ENCODE measurements at places on chromosomes 16 and 17. TPM values are rescaled to one million over a fixed set of nuclear protein-coding genes. Genes with fewer than 3 reads are reported as not detected.
A peak's percentile ranks its signal among the peaks of the same experiment; 100 is the strongest.

DNA sequence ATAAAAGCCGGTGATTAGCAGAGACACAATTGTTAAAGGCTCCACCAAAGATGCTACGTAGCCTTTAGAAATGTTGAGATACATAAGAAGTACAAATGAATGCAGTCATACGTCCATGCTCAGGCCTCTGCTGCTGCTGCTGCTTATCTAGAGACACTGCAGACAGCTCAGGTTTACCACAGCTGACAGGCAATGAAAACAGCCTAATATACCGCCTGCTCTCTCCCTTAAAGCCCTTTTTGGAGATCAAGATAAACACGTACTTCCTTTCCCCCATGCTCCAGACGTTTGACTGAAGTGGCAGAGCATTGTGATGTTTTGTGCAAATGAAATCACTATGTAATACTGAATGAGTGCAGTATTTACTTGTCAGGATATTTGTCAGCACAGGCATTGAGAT is 185.3 kb downstream of the AATF start:
- no peak for DNase-seq
- H3K27ac ChIP-seq: no peak overlapping the region
- H3K36me3 ChIP-seq: no peaks in the 10 kb centered on the region
- H3K27me3 ChIP-seq: no peaks in the 10 kb centered on the region

DNA sequence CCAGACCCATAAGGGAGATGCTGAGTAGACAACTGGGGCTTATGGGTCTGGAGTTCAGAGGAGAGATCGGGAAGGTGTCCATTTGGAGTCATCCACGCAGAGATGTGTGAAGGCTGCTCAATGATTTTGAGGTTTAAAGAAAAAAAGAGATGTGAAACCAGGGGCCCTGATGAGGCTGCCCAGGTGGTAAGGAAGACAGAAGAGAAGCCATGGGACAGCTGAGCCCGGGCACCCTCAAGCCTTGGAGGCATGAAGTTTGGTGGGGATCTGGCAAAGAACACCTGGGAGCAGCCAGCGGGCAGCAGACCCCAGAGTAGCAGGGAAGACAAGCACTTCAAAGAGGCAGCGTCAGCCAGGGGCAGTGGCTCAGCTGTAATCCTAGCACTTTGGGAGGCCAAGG is 20.8 kb upstream of the MYO15B start:
- H3K36me3 ChIP-seq: peaks cover 5% of the 10 kb centered on the region
- no peak overlapping the region for H3K27ac ChIP-seq
- no peak for DNase-seq

DNA sequence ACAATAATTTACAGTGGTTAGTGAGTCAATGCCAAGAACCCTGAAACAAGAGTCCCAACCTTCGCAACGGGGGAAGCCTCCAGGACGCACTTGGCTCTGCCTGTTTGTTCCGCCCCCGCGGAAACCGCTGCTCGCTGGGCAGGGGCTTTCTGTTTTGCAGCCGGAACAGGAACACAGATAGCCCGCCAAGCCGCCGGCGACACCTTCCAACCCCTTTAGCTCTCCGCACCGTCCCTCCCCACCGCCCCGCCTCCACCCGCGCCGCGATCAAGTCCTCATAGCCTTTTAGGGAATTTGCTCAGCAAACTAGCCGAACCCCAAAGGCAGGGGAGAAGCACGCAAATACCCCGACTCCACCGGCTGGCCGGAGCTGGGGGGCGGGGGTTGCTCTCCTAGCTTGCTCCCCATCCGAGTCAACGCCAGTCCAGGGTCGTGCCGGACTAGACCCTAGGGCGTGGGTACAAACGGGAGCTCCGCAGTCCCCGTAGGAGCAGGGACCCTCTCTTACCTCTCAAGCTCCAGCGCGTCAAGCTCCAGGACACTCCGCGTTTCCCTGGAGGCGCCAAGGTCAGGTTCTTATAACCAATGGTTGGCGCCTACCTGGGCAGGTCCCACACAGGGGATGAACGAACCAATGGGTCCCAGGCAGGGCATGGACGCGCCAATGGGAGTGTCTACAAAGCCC is at the start of gene SLFN13:
Gene SLFN13 (minus strand): TSS at position 553 of the 685 bp plus-strand sequence. CDS start 3,086 bp downstream, outside the sequence.
- peak within 1 kb of the TSS; percentile 57 for H3K4me3 ChIP-seq
- H3K27ac ChIP-seq: peak within 1 kb of the TSS; percentile 43

DNA sequence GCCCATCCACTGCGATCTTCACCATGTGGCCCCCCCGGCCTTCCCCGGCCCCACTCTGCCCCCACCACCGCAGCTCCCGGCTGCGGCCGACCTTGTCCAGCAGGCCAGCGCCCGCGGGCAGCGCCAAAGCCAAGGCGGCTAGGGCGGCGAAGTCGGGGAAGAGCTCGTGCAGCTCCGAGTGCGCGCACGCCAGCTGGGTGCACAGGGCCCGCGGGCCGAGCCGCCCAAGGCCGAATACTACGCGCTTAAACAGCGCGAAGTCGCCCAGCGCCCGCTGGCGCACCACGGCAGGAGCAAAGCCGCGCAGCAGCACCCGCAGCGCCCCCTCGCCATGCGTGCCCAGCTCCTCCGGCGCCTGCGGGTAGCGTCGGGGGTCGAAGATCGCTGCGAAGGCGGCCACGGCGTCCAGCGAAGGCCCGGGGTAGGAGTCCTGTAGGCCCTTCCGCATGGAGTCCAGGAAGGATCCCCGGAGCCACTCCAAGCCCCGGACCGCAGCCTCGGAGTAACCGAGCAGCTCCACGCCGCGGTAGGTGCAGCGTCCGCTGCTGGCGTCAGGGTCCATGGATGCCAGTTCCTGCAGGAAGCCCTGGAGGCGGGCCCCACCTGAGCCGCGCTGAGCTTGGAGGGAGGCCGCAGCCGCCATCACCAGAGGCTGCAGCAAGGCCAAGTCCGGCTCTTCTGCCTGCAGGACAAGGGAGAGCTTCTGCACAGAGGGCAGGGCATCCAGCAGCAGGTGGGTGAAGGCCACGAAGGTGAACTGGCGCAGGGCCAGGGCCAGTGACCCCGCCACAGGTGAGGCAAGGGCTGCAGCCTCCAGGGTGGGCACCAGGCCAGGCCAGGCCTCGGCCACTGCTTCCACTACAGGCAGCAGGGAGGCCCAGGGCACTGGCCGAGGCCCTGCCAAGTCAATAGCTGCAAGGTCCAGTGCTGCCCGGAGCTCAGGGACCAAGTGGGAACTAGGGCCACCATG is 10.3 kb downstream of the C17orf113 start:
- no peak overlapping the region for H3K4me3 ChIP-seq
- no peak overlapping the region for H3K27ac ChIP-seq
- H3K27me3 ChIP-seq: no peaks in the 10 kb centered on the region
- no peak for DNase-seq
- no peaks in the 10 kb centered on the region for H3K4me1 ChIP-seq

The RNF112 gene
- total RNA-seq: 1.5 TPM

The CSH1 gene
- total RNA-seq: not detected

The HBA1 gene
- total RNA-seq: 523 TPM
